Fibroblast of skin of right biceps (primary cell): ENCODE measurements at places on chromosomes 1 and 21.
A peak's percentile ranks its signal among the peaks of the same experiment; 100 is the strongest.

- DNase-seq: no peak
Measured at GRCh38 chr1:83735526-83735925, 263.4 kb downstream of the TTLL7 start.

- DNase-seq: no peak
Measured at GRCh38 chr1:87052961-87053360, 138.5 kb downstream of the HS2ST1 start.

GRCh38 chr1:186754542-186755145 is 74.1 kb upstream of the PLA2G4A start:
- DNase-seq: no peak

DNA sequence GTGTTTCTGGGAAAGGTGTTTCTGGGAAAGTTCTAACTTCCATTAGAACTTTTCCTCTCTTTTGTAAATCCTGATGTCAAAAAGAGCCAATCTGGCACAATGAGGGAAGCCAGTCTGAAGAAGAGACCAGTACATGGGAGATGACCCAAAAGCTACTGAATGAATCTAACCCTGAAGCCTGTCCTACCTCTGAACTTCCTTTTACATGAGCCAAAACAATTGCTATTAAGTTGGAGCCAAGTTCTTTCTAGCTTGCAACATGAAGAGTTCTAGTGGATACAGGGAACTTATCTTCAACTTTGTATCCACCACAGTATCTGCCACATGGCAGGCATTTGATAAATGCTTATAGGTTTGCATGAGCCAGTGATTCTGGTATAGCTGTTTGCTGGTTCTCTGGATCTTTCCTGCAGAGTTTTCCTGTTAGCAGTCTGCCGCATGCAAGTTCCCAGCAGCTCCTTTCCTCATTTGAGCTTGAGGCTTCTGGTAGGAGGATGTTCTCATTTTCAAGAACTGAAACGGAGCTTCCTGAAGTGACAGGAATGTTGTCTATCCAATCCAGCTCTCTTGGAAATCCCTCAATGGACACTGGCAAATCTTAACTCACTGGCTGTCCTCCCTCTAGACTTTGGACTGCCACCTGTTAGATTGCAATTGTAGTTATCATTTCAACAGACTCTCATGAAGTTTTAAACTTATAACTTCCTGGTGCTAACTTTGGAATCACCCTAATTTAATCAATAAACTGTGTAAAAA is 73.1 kb upstream of the LPGAT1 start:
- no peak for DNase-seq

DNA sequence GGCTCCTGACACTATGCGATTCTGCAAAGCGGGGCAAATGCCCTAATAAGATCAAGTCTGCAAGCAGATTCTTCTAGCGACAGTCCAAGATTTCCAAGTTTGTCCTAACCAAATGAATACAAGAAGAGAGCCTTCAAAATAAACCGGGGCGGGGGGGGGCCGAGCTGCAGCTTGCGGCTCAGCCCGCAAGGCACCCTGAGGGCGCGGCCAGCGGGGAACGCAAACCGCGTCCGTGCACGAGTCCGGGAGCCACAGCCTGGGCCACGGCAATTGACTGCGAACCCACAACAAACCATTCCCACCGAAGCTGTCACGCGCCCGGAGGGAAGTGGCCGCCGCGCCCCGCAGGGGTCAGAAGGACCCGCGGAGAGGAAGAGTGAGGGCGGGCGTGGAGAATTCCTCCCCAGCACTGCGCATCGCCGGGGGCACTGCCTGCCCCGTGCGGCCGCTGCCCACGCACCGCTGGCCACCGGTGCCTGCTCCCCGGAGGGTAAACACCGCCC is 687 bp downstream of the TGFBR3 start:
- peak; percentile 21 for DNase-seq

GRCh38 chr21:35943752-35944151 is 116.6 kb downstream of the SETD4 start:
- DNase-seq: no peak

DNA sequence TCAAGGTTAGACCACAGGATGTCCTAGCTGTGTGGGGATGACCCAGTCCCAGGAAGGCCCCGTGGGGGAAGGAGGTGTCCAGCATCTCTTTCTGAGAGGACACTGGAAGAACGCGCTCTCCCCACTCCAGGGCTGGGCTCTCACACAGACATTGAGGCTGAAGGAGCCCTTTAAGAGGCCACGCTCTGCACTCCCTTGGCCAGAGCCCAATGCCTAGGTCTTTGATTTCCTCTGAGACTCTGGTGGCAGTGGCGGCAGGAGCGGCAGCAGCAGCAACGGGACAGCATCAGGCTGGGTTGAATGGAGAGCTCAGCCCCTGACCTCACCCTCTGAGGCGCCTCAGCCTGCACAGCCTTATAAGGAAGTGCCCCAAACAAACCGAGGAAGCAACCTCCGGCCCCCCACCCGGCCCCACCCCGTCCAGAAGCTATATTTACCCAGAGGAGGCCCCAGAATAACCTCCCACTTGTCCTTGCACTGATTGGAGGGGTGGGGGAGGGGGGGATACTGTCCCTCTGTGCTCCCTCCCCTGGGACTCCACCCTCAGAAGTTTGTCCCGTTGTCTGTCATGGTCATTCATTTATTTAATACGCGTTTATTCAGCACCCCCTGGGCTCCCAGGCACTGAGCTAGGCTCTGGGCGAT is 12.3 kb downstream of the NES start:
- peak; percentile 12 for DNase-seq

DNA sequence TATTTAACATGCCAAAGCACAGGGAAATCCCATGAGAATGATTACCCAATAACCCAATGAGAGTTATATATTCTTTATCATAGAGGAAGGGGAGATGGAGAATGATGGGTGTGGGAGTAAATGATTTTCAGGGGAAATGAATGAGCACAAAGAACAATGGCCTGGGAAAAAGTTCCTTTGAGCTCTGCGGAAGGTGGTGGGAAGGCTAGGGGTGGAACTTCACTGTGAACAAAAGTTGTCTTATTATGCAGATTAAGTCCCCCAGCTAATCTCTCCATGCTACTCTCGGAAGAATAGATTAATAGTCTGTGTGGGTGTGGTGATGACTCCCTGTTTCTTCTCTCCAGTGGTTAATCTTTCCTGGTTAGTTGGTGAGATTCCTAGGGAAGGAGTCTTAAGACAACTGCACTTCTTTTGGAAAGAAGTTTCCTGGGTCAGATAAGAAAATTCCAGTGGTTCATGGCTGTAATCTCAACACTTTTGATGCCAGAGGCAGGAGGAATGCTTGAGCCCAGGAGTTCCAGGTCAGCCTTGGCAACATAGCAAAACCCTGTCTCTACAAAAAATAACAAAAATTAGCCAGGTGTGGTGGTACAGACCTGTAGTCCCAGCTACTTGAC is 71.6 kb downstream of the DNTTIP2 start:
- DNase-seq: no peak

- peak; percentile 43 for DNase-seq
Measured at GRCh38 chr1:201594575-201595245, 55.8 kb downstream of the NAV1 start.

GRCh38 chr1:240706150-240706935 is 94.4 kb upstream of the GREM2 start:
- peak; percentile 82 for DNase-seq

- no peak for DNase-seq
Measured at GRCh38 chr1:154999571-155000410, 2.8 kb upstream of the ZBTB7B start.

GRCh38 chr1:54557671-54558355 is 9.8 kb downstream of the ACOT11 start:
- DNase-seq: no peak

DNA sequence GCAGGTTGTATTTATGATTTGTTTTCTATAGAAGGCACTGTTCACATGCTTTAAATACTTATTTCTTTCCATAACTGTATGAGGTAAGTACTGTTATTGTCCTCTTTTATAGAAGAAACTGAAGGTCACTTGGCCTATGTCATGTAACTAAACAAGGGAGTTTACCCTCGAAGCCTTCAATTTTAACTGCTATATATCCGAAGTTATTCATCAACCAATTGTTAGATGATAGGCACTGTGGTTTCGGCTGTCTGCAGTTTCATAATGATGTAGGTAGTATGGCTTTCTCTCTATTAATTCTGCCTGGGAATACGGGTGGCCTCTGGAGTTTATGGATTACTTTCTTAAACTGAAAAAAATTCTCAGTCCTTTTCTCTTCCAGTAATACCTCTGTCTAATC is 413.3 kb upstream of the ADGRL2 start:
- no peak for DNase-seq

DNA sequence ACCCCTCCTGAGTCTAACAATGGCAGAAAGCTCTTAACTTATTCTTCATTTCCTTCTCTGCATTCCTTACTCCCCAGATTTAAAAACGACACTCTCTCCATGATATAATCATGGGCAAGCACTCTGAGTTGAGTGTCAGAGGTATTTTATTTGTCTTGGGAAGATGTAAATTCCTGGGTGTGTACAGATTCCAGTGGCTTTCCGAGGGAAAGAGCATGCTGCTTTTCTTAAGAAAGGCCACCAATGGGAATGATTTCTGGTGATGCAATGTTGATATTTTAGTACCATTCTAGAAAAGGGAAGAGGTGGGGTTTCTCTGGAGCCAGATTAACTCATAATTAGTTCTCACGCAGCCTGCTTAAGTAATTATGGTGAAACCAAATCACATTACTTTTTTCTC is 47.8 kb upstream of the BTG3 start:
- no peak for DNase-seq

GRCh38 chr1:100708476-100709062 is 11.0 kb upstream of the VCAM1 start:
- peak; percentile 55 for DNase-seq

- no peak for DNase-seq
Measured at GRCh38 chr1:115765091-115765490, 3.4 kb downstream of the CASQ2 start.

DNA sequence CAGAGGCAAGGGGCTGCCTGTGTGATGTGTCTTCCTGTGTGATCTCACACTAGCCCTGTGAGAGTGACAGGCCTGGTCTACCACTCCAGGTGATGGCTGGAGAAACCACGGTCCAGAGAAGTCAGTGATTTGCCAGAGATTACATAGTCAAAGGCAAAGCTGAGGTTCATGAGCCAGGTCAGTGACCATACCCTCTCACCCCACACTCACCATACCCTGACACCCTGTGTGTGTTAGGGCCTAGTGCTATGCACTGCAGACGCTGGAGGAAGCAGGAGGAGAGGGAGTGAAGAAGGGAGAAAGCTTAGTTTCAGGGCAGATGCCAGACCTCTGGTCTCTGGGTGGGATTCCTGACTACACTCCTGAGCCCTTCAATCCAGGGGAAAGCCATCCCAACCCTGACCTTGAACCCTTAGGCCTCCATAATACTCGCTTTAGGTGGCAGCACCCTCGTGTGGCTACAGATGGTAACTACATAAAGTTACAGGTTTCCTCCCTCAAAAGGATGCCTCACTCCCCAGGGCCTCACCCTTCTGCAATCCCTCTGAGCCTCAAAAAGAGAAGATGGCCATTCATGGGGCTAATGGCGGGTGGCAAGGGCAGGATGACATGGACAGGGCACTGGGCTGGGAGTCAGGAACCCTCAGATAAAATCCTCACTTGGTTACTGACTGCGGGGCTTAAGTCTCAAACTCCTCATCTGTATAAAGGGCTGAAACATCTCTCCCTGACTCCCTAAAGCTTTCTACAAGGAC is 20.8 kb upstream of the SDC3 start:
- DNase-seq: peak; percentile 42

DNA sequence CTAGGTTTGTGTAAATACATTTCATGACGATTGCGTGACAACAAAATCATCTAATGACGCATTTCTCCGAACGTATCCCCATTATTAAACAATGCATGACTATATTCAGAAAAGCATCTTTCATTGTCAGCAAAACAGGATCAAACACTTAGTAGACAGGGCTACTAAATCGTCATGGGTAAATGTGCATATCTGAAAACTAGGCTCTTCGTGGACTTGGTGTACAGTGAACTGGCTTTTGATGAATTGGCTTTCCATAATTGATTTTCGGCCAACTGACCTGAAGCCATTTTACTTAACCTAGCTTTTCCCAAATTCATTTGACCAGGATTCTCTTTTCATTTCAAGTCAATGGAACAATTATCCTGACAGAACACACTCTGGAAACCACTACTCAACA is 665.0 kb downstream of the SMYD3 start:
- no peak for DNase-seq

DNA sequence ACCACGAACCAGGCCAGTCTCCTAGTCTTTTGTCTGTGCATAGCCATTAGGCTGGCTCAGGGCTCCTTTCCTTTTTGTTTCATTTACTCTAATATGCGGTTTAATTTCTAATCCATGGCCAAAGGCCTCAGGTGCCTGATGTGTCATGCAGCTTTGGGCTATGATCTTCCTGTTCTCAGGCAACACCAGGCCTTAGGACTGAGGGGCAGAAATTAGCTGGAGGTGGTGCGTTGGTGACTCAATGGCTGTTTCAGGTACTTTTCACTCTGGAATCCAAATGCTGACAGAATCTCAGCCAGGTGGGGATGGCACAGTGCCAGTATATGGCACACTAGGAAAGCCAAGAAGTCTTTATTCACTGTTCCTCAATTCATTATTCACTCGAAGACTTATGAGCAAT is 105.3 kb downstream of the CACNA1E start:
- DNase-seq: no peak

DNA sequence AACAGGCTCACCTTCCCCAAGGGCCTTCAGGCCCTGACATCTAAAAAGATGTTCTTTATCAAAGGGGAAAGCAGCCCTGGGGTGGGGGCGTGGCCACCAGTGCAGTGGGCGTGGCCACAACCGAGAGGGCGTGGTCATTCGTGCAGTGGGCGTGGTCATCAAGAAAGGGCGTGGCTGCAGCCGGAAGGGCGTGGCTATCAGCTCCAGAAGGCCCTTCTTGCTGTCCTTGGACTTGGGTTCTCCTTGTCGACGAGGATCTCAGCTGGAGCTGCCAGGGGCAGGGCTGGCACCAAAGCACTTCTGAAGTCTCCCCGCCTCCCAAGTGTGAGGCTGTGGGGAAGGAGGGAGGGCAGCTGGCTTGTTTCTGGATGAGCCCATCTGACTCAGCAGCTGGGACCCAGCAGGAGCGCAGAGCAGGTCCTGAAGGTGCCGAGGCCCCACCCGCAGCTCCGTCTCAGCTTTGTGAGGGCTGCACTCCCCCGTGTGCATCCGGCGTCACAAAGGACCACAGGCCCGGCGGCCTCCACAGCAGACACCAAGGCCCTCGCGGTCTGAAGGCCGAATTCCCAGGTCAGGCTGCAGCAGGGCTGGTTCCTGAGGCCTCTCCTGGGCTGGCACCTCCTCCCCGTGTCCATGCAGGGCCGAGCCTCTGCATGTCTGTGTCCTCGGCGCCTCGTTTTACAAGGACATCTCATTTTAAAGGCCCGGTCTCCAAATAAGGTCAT is 12.8 kb downstream of the PDE9A start:
- no peak for DNase-seq

GRCh38 chr21:25420831-25421230 is 186.4 kb downstream of the MRPL39 start:
- DNase-seq: no peak

DNA sequence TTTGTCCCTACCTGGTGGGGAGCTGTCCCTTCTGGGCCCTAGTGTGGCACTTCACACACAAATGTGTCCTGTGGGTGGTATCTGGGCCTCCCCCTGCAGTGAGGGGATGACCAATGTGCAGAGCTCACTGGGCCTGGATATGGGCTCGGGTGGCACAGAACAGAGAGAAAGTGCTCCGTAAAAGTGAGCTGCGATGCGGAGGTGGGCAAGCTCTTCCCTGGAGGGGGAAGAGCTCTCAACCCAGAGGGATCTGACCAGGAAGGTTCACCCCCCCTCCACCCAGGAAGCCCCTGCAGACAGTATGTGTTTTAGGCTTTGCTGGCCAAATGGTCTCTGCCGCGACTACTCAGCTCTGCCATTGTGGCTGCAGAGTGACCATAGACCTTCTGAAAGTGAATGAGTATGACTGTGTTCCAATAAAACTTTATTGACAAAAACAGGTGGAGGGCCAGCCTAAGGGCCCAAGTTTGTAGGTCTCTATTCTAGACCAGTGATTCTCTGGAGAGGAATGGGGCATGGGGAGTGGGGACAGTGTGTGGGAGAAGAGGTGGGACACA is 8.6 kb upstream of the ITGB2 start:
- no peak for DNase-seq
